ENCODE measurements at places on chromosomes 7 and 10.

- no peak for DNase-seq
These were observed 1255.5 kb upstream of the PHF14 start for GRCh38 chr7:9718071-9718661.

DNA sequence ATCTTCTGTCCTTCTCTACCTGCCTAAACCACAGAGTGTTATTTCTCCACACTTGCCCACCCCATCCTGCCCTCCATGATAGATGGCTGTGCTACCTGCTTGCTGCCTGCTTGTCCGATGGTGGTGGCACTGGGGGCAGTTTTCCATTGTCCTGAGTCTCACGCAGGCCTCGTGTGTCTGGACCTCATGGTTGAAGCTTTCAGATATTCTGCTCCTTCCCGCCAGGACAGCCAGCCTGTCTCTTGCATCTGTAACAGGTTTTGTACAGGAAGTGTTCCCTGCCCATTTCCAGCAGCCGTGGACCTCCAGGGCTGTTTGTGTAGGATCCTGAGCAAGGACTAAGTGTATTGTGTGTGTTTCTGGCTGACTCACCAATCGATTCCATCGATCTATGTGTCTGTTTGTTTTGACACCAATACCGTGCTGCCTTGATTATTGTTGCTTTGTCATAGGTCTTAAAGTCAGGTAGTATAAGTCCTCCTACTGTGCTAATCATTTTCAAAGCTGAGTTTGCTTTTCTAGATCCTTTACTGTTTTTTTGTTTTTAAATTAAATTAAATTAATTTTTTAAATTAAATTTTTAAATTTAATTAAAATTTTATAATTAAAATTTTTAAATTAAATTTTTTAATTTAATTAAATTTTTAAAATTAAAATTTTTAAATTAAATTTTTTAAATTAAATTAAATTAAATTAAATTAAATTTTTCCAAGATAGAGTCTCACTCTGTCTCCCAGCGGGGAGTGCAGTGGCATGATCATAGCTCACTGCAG lies 8.5 kb downstream of the IL15RA start:
- DNase-seq, result no peak

DNA sequence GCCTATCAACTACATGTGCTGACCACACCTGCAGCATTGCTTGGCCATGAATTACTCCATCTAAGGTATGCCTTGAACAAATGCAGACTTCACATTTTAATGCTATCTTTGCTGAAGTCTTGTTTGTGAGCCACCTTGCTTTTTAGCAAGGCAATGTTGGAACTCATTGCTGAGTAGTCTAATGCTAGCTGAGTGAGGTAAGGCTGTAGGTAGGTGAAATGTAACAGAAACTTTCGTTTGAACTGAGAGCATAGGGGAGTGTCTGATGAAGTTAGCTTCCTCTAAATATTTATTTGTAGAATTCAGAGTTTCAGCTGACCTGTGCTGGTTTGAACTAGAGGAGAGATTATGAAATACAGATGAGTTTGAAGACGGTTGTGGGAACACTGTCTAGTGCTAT lies 238.5 kb downstream of the SEMA3A start:
- DNase-seq, result no peak

- DNase-seq, result no peak
These were observed 136.7 kb downstream of the DLG5 start for GRCh38 chr10:77789861-77790260.

DNA sequence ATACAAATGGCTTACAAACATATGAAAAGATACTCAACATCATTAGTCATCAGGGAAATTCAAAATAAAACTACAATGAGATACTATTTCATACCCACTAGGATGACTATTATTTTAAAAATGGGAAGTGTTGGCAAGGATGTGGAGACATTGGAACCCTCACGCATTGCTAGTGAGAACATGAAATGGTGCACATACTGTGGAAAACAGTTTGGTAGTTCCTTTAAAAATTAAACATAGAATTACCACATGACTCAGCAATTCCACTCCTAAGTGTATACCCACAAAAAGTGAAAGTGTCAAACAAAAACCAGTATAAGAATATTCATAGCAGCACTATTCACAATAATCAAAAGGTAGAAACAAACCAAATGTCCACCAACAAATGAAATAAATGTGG lies 48.5 kb upstream of the SHTN1 start:
- DNase-seq, result no peak

- no peak for DNase-seq
These were observed 199.9 kb upstream of the FAM3C start for GRCh38 chr7:121595758-121596696.

- no peak for DNase-seq
These were observed 12.2 kb upstream of the SVIL start for GRCh38 chr10:29646960-29647461.

GRCh38 chr7:96359876-96360275 lies 38.0 kb upstream of the SLC25A13 start:
- DNase-seq, result no peak

DNA sequence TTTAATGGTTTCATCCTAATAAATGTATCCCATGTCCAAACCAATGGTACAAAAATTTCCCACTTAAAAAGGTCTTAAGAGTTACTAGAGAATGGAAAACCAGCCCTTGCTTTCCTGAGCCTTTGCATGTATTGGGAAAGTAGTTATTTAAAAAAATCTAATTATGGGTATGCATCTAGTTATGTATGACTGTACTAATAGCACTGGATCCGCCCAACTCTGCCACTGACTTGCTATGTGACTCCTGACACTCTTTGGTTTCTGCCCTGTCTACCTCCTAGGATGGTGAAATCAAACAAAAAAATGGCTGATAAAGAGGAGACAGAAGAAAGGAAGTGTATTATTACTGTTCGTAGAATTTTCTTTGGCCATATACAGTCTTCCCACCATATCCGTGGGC lies 110.4 kb upstream of the CCDC6 start:
- DNase-seq, result no peak

DNA sequence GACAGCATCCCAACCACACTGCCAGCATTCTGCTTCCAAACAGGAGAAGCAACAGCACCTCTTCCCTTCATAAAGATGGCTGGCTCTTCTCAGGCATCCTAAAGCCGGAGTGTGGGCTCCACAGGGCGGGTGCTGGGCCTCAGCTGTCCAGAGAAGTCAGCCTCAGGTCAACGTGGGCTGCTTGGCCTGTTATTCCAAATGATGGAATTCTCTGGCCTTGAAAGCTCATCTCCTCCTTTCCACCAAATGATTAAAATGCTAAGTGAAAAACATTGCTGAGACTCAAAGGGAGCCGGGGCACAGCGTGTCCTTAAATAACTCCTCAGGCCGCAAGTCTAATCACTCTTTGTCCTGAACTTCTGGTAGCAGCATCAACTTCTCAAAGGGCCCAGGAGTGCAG lies 53.1 kb upstream of the CPXM2 start:
- DNase-seq, result no peak

- DNase-seq, result no peak
These were observed 140.2 kb downstream of the PRKG1 start for GRCh38 chr10:51214207-51215196.

- DNase-seq, result no peak
These were observed 1.1 kb downstream of the MRPS24 start for GRCh38 chr7:43868181-43868580.

DNA sequence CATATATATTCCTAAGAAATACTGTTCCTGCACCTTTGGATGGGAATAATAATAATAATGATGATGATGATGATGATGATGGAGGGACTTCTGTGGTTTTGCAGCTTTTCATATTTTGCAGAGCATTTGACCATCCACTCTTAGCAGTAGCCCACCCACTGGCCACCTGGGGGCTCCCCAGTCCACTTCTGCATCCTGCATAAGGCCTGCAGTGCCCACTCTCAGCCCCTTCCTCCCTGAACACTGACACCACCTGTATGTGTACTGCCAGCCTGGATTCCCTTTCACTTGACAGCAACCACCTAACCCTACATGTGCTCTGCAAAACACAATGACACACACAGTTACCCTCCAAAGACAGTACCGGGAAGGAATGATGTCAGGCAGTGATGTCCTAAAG lies 131.4 kb downstream of the ADAM12 start:
- no peak for DNase-seq

- DNase-seq, result no peak
These were observed 151.4 kb upstream of the PRPS1L1 start for GRCh38 chr7:18179093-18179492.

DNA sequence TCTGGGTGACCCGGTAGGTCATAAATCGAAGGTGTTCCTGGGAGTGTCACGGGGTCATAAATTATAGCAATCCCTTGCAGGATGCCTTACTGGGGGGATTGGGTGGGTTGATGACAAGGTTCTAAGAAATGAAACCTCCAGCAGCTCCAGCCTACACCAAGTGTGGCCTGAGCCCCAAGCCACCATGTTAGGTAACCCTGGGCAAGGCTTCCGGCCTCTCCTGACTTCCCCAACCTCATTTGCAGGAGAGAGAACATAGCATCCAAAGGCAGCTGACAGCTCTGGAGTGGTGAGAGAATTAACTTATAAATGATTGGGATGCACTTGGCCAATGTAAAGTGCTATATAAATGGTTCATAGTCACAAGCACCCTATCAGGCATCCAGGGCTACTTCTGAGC lies 52.8 kb upstream of the TMEM273 start:
- DNase-seq, result no peak

DNA sequence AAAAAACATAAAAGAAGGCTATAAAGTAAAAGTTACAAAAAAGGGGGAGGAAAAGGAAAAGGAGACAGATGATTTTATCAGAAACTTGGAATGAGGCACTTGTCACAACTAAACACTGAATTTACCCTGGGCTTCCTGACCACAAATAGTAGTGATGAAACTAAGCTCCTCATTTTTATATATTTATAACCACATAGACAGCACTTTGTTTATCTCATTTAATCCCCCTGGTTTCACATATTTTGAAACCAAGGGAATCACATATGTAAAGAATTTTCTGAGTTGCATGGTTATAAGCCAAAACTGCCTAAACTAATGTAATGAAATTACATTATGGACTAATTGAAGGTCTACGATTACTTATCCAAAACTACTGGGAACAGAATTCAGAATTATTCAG lies 39.6 kb upstream of the MET start:
- DNase-seq, result no peak

DNA sequence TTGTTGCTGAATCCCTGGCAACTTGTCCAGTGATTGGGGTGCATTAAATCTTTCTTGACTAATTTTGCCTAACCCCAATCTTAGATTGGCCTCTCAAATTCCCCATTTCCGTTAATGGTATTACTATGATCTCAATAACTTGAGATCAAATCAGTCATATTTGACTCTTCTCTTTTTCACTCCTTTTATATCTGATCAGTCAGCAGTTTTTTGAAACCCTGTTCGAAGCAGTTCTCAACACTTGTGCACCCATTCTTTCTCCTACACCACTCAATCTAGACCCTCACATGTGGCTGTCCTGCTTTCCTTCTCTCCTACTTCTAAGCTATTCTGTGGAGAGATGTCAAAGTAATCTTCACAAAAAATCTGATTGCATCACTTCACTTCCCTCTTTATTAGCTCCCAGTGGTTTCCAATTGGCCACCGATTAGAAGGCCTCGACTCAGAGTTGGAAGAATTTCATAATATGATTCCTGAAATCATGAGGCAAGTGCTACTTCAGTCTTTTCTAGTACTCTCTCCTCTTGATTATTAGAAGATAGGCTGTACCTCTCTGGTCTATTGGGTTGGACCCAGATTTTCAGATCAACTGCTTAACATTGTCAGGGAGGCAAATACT lies 128.9 kb downstream of the ZNF365 start:
- DNase-seq, result no peak

- DNase-seq, result no peak
These were observed 15.7 kb downstream of the PPP1R3C start for GRCh38 chr10:91617072-91617609.

DNA sequence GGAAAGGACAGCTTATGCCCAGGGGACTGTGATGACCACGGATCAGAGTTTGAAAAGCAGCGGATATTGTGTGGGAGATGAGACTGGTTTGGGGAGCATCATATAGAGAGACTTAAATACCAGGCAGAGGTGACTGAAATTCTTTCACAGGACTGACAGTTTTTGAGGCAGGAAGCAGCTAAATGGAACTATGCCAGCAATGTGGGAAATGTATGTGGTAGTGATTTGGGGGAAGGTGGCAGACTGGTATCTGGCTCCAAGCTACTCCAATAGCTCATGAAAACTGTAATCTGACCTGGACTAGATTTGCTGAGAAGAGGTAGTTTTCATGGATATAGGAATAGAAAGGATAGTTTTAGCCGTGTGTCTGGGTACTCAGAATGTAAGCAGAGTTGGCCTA lies 592.6 kb downstream of the REEP3 start:
- no peak for DNase-seq

GRCh38 chr10:32271617-32272016 lies 75.3 kb downstream of the EPC1 start:
- no peak for DNase-seq

DNA sequence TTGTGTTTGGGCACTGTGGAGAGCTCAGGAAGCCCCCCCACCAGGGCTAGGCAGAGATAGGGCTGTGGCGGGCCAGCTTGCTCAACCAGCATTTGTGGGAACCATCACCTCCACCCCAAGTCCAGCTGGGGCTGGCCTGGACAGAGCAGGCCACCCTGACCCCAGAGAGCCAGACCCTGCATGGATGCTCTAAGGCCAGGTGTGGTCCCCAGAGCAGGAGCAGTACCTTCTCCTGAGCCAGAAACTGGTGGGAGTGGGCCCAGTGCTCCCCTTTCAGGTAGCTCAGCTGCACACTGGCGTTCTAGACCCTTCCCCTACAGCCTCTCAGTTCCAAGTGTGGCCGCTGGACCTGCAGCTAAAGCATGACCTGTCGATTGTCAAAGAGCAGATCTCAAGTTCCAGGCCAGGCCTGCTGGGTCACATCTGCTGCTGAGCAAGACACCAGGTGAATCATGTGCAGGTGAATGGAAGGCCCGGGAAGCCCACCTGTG lies 57.2 kb downstream of the RASGEF1A start:
- DNase-seq, result peak; percentile 18

DNA sequence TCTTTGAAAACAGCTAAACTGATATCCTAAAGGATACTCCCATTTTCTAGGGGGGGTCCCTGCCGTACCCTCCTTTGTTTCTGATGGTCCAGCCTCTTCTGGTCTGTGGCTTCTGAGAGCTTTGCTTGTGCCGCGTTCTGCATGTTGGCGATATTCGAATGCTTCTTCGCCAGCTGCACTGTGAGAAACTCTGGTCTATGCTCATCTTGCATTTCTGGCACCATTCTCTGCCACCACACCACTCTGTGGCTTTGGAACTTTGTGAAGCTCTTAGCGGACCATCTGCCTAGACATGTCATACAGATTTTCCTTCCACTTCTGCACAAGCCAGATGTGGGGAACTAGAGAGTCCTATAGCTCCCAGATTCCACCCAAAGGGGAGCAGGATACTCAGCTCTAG lies 197.2 kb downstream of the REEP3 start:
- no peak for DNase-seq
